ENCODE measurements at places on chromosomes 11 and 22. TPM values are rescaled to one million over a fixed set of nuclear protein-coding genes. Genes with fewer than 3 reads are reported as not detected.

The GVQW3 gene
- total RNA-seq, result under 0.01 TPM

The PPP6R3 gene
- 61.2 TPM for total RNA-seq

The SLC37A2 gene
- total RNA-seq, result 0.18 TPM

The SMIM38 gene
- total RNA-seq, result not detected

The MICAL2 gene
- total RNA-seq, result 179 TPM

The UBQLNL gene
- total RNA-seq, result not detected

The CABP4 gene
- total RNA-seq, result not detected

The RASSF10 gene
- total RNA-seq, result not detected

The LRRC56 gene
- 0.16 TPM for total RNA-seq
